Activated T-helper 9 cell treated with anti-CD3 and anti-CD28 coated beads, Interleukin-2, amount 50 U/mL, for 16 hours (primary cell): ENCODE measurements at places on chromosomes 4 and X.

DNA sequence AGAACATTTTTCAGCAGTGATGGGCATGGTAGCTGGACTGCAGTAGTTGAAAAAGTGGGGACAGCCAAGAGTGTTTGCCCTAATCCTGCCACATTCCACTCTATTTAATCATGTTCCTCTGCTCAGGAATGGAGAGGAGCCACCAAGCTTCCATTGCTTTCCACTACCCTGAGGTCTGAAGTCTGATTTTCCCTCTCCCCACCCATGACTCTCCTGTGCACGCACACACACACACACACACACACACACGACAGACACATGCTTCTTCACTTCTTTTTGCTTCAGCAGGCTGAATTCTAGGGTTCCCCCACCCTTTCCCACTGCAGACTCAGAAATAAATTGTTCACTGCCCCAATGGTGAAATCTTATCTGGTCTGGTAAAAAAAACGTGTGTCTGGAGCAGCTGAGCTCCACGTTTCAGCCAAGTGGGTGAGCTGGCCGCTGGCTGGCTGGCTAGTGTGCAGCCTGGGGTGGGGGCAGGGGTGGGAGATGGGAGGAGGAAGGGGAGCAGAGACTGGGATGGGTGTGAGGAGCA is 142.7 kb upstream of the NALF2 start:
- DNase-seq = no peak

- no peak for DNase-seq
Measured at GRCh38 chr4:704198-704891, 1.3 kb upstream of the PCGF3 start.

DNA sequence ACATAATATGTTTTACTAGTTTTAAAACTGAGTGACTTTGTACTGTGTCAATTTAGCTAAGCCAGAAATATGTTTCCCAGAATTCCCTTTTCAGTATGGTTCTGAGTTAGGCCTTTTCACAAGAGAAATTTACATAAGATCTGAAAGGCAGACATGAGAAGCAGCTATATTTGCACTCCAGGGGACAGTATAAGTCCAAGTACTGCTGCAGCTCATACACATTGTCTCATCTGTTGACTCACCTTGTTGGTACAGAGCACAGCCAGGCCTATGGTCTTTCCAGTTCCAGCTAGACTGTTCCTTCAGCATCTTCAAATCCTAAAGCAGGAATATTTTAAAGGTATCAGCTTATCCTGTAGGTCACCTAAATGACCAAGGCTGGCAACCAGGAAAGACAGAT is 53.5 kb downstream of the BMP3 start:
- DNase-seq = no peak

DNA sequence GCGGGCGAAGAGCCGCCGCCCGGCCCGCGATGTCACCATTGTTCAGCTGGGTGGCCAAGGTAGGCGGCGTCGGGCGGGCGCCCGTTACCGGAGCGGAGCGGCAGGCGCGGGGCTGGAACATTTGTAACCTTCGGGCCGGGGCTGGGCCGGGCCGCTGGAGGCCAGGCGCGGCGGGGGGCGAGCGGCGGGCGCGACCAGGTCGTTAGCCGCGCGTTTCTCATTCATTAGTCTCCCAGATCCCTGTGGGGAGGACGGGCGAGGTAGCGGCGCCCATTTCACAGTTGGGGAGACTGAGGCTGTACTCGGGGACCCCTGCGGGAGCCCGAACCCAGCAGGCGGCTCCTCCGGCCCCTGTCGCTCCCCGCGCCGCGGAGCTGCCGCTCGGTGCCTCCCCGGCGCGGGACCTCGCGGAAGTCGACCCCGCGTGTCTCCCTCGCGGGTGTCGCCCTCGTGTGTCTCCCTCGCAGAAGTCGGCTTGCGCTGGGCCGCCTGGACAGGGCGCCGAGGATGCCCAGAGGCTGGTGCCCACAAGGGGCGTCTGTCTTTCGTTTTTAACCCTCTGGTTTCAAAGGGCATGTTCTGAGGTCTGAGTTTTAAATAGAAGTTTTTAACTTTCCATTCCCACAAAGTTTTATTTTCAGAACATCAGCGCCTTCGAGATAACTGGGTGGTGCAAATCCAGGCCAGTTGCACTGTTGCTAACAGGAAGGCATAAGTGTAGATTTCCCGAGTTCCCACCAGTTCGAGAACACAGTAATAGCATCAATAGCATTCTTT is 17.5 kb downstream of the PTTG2 start:
- peak; percentile 65 for DNase-seq

GRCh38 chrX:104370089-104370488 is 115.4 kb upstream of the ESX1 start:
- DNase-seq = no peak

GRCh38 chr4:100880011-100880410 is 362.2 kb upstream of the EMCN start:
- DNase-seq = no peak

DNA sequence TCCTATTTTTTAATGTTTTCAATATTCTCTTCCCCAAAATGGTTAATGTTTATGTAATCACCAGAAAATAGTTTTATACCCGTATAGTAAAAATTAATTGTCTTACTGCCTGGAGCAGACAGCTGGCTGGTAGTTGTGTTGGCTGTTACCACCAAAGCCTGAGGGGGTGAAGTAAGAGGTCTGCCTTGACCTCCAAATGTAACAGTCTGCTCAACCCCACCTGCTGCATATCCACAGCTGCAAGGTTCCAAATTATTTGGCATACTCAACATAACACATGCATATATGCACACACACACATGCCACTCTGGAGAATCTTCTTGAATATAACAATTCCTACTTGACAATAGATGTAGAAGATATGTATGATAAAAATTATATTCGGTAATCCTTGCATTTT is 624.3 kb downstream of the ADGRL3 start:
- no peak for DNase-seq

DNA sequence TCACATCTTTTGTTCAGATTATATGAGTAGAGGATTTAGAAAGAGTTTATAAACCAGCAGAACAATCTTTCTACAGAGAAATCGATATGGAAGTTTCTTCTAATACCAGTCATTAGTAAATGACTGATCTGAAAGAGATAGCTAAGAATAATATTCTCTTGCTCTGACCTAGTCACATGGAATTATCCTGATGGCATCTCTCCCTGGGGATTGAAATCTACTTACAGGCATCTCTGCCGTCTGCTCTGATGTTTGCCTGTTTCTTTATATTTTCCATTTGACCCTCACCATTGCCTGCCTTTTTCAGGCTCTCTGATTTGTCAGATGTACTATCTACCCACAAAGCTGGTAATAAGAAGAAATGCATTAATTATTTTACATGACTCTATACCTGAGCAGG is 1157.3 kb downstream of the PCDH7 start:
- DNase-seq = no peak

GRCh38 chr4:67556436-67556835 is 2.1 kb upstream of the STAP1 start:
- no peak for DNase-seq

DNA sequence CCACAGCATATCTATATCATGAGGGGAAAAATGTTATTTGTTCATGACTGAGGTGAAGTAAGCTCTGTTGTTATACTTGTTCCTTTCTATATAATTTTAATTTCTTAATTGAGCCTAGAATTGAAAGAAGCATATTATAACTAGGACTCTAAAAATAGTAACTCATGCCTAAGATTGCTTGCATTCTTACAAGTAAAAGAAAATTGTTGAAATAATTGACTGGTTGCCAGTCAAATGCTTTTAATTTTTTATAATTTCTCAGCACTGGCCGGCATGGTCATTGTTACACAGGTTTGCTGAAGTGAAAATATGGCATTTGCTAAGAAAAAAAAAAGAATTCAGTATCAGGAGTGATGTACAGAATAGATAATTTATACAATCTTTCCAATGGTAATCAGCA is 104.8 kb downstream of the GASK1B start:
- no peak for DNase-seq

GRCh38 chr4:149715822-149716585 is 99.6 kb downstream of the IQCM start:
- DNase-seq = no peak

DNA sequence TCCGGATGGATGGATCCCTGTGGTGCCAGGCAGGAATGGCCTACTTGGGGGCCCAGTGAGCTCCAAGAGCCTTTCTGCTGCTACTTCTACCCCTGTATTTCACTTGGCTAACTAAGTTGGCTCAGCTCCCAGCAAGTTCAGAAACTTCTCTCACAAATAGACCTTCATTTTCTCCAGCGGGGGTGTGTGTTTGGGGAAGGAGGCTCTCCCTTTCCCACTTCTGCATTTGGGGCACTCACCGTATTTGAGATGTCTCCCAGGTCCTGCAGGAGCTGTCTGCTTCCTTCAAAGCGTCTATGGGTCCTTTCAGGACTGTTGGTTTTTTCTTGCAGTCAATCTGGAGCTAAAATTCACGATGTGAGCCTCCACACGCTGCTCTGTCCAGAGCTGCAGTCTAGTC is 197.7 kb downstream of the SPANXN3 start:
- DNase-seq = no peak

- DNase-seq = no peak
Measured at GRCh38 chr4:54541426-54542118, 116.2 kb upstream of the KIT start.

DNA sequence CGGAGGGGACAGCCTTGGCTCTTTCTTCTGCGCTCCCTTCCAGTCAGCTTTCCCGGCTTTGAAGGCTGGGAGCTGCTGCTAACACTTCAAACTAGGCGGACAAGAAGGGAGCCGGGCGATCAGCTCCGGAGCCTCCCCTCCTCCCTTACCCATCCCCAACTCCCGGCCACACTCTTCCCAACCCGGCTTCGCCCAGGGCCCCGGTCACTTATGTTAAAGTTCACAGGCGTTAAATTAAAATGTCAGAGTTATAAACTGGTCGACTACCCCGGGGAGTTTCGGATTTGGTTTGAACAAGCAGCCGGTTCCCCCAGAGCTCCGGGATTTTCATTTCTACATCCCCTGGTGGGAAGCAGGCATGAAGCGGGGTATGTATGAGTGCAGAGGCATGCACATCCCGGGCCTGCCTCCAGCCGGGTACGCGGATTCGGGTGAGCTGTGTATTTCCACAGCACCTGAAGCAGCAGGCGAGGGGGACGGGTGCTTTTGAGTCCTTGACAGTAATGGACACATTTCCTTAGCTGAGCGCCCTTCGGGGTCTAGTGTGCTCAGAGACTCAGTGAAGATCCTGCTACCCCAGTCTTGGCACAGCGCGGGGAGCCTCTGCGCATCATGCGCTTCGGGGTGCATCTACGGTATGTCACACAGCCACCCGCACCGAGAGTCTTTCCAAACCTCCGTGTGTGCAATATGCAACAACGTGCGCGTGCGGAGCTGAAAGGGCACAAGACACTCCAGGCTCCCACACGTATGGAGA is 880 bp downstream of the UNC5C start:
- DNase-seq = no peak

DNA sequence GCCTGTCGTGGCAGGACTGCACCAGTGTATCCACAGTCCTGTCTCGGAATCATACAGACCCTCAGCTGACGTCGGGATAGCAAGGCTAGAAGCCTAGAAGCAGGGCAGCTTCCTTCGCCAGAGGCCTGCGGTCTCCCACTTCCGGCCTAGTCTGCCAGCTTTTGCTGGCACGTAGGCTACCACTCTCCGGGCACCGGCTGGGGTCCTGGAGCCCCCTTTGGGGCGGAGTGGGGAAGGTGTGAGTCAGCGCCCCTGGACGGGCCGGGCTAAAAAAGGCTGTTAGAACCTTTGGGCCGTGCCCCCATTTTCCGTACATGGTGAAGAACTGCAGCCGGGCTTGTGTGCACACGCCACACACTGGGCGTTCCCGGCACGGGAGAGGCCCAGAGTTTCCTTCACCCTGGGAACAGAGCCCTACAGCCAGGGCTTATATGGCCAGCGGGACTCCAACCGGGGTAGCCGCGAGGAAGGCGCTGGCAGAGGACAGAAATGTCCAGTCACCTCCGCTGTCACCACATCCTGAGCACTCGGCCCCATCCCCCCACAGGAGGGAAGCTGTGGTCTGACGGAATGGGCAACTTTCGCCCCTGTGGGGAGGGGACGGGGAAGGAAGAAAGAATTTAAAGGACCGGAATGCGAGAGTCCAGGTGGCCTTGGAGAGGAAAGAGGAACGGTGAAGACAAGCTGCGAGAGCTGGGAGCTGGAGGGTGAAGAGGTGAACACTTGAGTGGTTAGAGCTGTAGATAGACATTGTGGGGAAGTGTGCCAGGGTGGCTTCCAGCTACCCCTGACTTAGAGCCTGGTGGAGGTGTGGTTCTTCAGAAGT is 4.6 kb downstream of the MAGIX start:
- DNase-seq = peak; percentile 49

- DNase-seq = no peak
Measured at GRCh38 chr4:7371210-7371941, 63.4 kb downstream of the PSAPL1 start.

DNA sequence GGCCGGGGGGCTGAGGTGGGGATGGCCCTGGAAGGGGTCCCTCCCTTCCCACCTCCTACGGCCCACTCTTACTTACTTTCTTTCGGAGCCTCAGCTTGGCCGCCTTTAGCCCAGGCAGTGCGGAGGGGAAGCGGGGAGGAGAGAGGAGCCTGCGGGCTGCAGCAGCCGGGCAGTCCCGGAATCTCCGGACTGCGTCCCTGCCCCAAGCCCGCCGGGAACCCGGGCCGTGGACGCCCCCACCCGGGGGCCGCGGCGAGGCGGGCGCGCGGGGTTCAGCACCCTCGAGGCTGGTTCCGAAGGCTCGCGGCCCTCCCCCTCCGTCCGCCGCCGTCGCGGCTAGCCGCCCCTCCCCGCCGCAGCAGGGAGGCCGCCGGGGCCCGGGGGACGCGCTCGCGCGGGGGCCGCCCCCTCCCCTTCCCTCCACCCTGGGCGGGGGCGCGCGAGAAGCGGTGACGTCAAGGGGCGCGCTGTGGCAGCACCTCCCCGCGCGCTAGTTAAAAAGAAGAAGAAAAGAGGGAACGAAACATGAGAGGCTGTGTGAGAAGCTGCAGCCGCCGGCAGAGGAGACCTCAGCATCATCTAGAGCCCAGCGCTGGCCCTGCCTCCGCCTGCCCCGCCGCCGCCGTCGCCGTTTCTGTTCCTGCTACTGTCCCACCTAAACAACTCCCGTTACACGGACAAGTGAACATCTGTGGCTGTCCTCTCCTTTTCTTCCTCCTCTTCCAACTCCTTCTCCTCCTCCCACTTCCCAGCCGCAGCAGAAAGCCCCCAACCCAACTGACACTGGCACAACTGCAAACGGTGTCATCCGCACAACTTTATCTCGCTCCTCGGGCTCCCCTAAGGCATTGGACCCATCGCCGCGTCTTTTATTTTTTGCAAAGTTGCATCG is at the start of gene HHIP:
Gene HHIP, plus strand, starts transcription at position 526 of the 892 bp plus-strand sequence. CDS start 520 bp downstream, outside the sequence.
- DNase-seq = no peak

GRCh38 chr4:120965938-120966337 is 43.4 kb upstream of the PRDM5 start:
- DNase-seq = no peak

GRCh38 chr4:99088023-99088449 is 552 bp downstream of the ADH5 start:
- no peak for DNase-seq

DNA sequence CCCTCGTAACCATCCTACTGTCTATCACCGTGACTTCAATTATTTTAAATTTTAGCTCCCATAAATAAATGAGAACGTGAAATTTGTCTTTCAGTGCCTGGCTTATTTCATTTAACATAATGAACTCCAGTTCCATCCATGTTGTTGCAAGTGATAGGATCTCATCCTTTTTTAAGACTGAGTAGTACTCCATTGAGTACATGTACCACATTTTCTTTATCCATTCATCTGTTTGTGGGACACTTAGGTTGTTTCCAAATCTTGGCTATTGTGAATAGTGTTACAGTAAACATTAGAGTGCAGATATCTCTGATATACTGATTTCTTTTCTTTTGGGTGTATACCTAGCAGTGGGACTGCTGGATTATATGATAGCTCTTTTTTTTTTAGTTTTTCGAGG is 32.8 kb downstream of the OCIAD1 start:
- no peak for DNase-seq

GRCh38 chrX:2632533-2633504 is 58.3 kb upstream of the CD99 start:
- DNase-seq = no peak
